ENCODE measurements at places on chromosomes 6 and 20. TPM values are rescaled to one million over a fixed set of nuclear protein-coding genes. Genes with fewer than 3 reads are reported as not detected.

The LRRC73 gene
- 0.10 TPM for total RNA-seq

GRCh38 chr6:15504581-15505350 is 158.1 kb downstream of the DTNBP1 start:
- H3K27me3 ChIP-seq = no peaks in the 10 kb centered on the region
- H3K36me3 ChIP-seq = peaks cover 8% of the 10 kb centered on the region
- no peak overlapping the region for H3K27ac ChIP-seq
- no peak for DNase-seq
- H3K4me3 ChIP-seq = no peak overlapping the region

DNA sequence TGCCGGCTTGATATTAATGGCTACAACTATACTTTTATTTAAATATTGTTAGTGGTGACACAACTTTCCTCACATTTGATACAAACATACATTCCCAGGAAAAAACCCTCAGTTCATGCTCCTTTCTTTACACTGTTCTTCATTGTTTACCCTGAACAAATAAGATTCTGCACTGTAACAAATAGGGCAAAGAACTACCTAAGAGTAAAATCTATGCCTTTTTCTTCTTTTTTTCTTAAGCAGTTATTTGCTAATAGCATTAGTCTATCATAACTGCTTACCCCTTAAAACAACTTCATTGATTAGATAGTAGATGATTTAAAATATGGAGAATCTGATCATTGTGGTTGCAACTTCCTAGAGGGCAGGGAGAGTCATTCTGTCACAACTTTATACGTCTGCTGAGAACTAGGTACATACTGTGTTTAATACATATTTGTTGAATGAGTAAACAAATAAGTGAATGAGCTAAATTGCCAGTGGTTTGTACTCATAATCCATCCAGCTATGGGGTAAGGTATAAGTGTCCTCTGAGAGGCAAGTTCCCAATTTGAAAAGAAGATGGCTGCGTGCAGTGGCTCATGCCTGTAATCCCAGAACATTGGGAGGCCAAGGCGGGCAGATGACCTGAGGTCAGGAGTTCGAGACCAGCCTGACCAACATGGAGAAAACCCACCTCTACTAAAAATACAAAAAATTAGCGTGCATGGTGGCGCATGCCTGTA is 161.0 kb downstream of the CDK19 start:
- H3K4me1 ChIP-seq = peaks cover 2% of the 10 kb centered on the region
- no peak overlapping the region for H3K4me3 ChIP-seq
- no peak overlapping the region for H3K27ac ChIP-seq
- H3K27me3 ChIP-seq = no peaks in the 10 kb centered on the region
- no peak for DNase-seq

GRCh38 chr6:145323646-145324045 is 411.7 kb downstream of the EPM2A start:
- no peak overlapping the region for H3K27ac ChIP-seq
- no peak overlapping the region for H3K4me3 ChIP-seq
- no peaks in the 10 kb centered on the region for H3K36me3 ChIP-seq
- no peak for DNase-seq
- H3K4me1 ChIP-seq = no peaks in the 10 kb centered on the region

DNA sequence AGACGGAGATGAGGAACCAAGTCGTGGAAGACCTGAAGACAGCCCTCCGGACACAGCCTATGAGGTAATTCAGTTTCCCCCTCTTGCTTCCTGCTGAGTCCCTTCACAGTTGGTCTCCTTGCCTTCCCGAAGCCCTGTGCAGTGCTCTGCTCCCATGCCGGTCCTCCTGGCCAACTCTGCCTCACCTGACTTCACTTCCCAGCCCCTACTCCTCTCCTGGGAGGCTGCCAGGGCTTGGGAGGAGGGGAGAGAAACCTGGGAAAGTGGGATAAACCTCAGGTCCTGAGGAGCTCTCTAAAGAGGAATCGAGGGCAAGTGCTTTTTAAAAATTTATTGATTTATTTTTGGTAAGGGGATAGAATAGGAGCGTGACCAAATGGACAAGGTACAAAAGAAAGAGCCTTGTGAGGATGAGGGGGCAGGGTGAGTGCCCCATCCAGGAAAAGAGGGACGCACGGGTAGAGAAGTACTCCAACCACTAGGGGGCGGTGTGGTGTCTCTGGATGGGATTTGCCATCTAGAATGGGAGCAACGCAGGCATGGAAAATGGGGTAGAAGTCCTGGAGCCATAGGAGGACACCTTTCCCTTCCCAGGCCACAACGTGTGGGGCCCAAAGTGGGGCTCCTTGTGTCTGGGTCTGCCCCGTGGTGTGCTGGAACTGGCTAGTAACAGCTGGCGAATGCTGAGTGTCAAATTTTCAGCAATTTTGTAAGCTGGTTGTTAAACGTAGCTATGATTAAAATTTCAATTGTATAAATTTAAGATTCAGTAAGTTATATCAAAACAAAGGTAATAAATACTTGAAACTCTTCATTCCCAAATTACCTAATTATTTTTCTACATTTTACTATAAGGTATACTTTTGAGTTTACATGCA is 69.0 kb downstream of the MOCS1 start:
- H3K27ac ChIP-seq = no peak overlapping the region
- H3K27me3 ChIP-seq = peaks cover 7% of the 10 kb centered on the region
- peak; percentile 54 for DNase-seq
- H3K36me3 ChIP-seq = no peaks in the 10 kb centered on the region
- no peak overlapping the region for H3K4me3 ChIP-seq
- no peaks in the 10 kb centered on the region for H3K4me1 ChIP-seq

GRCh38 chr6:140052736-140053729 is 678.6 kb upstream of the CITED2 start:
- peaks cover 9% of the 10 kb centered on the region for H3K27me3 ChIP-seq
- no peak for DNase-seq
- H3K4me3 ChIP-seq = no peak overlapping the region
- H3K36me3 ChIP-seq = no peaks in the 10 kb centered on the region

DNA sequence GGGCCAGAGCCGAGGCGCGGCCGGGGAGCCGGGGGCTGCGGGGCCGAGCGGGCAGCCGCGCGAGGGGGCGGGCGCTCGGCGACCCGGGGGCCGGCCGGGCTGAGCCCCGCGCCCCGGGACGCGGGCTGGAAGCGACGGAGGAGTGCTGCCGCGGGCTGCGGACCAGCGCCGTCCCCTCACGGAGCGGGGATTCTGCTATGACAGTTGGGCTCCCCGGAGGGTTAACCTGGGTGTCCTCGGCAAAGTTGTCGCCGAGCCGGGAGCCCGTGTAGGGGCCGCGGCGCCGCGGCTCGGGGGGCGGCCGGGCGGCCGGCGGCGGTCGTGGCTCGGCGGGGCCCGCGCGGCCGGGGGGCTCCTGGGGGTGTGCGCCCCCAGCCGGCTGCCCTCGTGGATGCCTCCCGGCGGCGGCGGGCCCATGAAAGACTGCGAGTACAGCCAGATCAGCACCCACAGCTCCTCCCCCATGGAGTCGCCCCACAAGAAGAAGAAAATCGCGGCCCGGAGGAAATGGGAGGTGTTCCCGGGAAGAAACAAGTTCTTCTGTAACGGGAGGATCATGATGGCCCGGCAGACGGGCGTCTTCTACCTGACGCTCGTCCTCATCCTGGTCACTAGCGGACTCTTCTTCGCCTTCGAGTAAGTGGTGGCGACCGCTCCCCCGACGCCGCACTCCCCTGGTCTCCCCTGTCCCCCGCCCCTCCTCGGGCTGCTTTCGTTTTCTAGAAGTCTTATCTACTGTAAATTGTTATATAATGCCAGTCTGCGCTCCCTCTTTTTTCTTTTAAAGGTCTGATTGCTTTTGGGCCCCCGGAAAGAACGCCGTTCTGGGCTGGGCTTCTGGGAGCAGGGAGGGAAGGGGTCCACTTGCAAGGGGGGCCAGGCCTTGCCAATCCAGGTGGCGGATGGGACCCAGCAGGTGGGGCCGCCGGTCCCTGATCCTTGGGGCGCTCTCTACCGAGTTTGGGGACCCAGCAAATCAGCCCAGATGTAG is 936 bp downstream of the ZDHHC14 start:
- H3K4me1 ChIP-seq = peaks cover 28% of the 10 kb centered on the region
- H3K4me3 ChIP-seq = peak overlapping the region; percentile 85
- peaks cover 7% of the 10 kb centered on the region for H3K36me3 ChIP-seq
- DNase-seq = peak; percentile 65
- H3K27ac ChIP-seq = peak overlapping the region; percentile 69

All from activated naive CD8-positive, alpha-beta T cell treated with anti-CD3 and anti-CD28 coated beads for 36 hours (primary cell).